Osteoblast (primary cell): ENCODE measurements at places on chromosomes 3 and 15.

- DNase-seq: no peak
Observed at GRCh38 chr3:1131166-1131565, 38.3 kb downstream of the CNTN6 start.

GRCh38 chr3:142929109-142929508 is 34.4 kb downstream of the PAQR9 start:
- DNase-seq: no peak

- DNase-seq: no peak
Observed at GRCh38 chr15:71746719-71747118, 63.6 kb upstream of the NR2E3 start.

GRCh38 chr3:29100292-29100691 is 180.6 kb upstream of the RBMS3 start:
- peak; percentile 54 for DNase-seq
